Activated CD4-positive, alpha-beta T cell treated with anti-CD3 and anti-CD28 coated beads, Interleukin-2, Interleukin-4, amounts not matched to agents 100 ng/mL and 50 ng/mL, durations not matched to agents 16 hours and 8 hours (primary cell): ENCODE measurements at places on chromosomes 3 and 15.

GRCh38 chr3:126925411-126926171, 57.3 kb upstream of the PLXNA1 start:
- no peak for DNase-seq

DNA sequence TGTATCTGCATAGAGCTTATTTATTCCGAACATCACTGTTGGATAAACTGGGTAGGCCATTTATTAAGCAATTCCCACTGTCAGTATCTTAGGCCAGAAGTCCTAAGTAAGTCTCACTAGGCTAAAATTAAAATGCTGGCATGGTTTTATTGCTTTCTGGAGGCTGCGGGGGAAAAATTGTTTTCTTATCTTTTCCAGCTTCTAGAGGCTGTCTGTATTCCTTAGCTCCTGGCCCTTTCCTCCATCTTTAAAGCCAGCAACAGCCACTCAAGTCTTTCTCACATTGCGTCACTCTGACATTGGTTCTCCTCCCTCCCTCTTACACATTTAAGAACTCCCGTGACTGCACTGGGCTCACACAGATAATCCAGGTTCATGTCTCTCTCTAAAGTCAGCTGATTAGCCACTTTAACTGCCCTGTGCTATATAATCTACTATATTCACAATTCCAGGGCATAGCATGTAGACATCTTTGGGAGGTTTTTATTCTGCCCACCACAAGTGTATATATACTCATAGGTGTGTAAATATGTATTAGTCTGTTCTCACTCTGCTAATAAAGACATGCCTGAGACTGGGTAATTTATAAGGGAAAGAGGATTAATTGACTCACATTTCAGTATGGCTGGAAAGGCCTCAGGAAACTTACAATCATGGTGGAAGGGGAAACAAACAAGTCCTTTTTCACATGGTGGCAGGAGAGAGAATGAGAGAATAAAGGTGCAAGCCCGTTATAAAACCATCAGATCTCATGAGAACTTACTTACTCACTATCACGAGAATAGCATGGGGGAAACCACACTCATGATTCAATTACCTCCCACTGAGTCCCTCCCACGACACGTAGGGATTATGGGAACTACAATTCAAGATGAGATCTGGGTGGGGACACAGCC, 113.5 kb upstream of the SLC7A14 start:
- DNase-seq: no peak

DNA sequence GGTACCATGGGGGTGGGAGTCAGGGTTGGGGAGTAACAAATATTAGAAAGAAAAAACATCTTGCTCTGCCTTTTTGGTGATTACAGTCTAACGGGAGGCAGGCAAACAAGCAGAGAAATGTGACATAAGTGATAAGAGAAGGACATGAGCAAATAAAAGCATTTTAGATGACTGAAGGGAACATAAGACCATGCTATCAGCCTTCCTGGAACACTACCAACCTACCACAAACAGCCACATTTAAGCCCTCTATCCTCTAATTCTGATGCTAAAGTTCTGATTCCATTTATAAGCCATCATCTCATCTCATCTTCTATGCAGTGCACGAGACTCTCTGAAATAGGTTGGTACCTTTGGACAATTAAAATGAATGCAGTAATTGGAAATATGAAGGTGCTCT, 243.4 kb upstream of the P2RY1 start:
- no peak for DNase-seq

DNA sequence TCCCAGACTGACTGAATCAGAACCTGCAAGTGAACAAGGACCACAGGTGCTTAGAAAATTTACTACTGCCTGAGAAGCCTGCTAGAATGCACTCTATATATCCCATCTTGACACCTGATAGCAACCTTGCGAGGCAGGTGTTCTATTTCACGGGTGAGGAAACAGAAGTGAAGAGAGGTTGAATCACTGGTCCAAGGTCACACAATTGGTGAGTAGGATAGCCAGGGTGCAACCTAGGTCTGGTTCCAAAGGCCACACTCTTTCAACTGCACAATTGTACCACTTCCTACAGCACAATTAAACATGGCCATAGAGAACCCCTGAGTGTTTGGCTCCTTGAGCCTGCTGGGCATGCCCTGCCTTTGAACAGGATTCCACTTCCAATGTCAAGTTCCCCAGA, 87.0 kb downstream of the RAB11A start:
- DNase-seq: no peak

DNA sequence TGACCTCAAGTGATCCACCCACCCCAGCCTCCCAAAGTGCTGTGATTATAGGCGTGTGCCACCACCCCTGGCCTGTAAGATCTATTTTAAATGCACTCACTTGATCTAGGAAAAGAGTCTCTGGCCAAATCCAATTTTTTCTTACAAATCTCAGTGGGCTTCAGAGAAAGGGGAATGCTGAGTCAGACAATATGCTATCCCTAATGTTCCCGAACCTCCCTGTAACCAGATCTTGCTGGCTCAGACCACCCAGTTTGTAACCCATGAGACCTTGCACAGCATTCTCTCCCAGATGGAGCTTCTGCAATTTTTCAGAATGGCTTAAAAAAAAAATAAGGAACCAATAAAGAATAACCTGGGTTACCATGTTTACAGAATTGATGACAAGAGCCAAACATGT, 205.8 kb downstream of the RYR3 start:
- DNase-seq: no peak

- DNase-seq: no peak
Measured at GRCh38 chr3:72786668-72787067, 61.6 kb downstream of the SHQ1 start.

DNA sequence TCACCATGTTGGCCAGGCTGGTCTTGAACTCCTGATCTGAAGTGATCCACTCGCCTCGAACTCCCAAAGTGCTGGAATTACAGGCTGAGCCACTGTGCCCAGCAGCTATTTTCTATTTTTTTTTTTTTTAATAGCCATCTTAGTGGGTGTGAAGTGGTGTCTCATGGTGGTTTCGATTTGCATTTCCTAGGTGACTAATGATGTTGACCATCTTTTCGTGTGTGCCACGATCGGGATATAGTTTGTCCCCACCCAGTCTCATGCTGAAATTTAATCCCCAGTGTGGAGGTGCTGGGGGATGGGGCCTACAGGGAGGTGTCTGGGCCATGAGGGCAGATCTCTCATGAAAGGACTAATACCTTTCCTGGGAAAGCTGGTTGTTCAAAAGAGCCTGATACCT, 41.8 kb upstream of the MUC13 start:
- DNase-seq: no peak

DNA sequence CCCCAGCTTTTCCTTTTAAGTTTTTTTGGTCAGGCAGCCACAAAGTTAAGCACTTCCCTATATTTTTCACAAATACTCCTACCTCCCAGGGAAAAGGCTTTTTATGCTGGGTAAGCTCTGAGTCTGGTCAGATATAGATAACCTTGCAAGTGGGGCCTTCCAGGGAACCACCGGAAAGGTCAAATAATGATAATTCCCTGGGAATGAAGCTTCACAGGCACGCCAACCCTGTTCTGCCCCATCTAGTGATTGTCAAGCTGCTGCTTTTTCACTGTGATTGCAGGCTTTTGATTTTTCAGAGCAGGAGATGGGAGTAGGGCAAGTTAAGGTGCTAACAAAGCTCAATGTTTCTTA, 121.0 kb downstream of the ZNF609 start:
- no peak for DNase-seq

DNA sequence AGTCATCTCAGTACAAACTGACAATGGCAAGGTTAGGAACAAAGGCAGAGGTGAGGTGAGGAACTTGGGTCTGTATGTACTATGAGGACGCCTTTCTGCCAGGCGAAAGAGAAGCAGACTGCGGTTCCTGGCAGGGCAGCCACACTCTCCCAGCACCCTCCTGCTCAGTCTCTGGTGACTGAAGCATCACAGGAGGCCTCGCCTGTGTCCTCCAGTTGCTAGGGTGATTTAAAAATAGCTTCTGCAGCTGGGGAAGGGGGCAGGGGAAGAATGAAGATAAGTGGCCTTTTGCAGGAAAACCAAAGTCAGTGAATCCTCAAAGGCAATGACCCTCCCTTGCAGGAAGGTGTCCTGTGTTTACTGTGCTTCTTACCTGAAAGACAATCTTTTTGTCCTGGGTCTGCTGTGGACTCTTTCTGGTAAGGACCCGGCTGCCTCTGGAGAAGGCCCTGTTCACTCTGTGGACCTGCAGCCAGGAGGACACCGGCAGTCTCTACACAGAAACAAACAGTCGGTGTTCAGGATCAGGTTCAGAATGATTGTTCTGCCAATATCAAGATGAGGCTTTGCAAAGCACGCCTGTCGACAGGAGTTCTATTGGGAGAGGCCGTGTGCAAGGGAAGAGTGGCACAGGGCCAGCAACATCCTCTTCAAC, 65.7 kb upstream of the DGKG start:
- no peak for DNase-seq

DNA sequence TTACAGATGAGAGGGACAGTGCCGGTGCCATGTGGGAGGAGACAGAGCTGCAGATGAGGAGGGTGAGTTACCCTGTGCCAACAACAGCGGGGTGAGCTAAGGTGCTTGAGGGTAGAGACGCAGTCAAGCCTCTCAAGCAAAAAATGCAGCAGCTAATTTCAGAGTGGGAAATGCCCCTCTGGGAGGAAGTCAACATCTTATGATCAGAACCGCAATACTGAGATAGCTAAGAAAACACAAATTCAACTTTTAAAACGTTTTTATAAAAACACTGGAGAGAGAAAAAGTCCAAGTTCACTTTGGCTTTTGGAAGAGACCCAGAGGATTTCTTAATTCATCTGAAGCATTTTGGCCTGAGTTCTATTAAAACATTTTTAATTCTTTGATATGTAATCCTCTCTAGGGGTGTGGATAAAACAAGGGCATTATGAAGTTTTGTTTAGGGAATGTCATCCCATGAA, 319.2 kb downstream of the SLC9A9 start:
- DNase-seq: no peak

DNA sequence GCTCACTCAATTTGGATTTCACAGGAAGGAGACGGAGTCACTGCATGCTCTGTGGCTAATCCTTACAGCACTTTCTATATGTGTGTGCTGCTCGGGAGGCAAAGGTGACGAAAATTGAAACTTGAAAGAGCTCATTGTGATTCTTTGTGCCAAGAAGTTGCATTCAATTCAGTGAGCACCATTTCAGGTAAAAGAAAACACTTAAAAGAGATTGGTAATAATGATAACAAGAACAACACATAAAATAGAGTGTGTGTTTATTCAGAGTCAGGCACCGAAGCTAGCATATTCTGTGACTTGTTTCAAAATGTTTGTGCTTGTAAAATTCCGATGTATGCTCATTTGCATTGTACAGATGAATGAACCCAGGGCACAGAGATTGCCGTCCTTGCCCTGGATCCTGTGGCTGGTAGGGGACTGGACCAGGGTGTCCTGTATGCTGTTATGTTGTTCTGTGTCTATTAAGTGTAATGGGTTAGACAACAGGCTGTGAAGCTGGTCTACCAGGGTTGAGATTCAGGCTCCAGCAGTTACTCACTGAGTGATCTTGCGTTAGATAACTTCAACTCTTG, 193.3 kb upstream of the PROK2 start:
- peak; percentile 91 for DNase-seq

GRCh38 chr3:169923189-169923588, 11.8 kb downstream of the SAMD7 start:
- DNase-seq: no peak

DNA sequence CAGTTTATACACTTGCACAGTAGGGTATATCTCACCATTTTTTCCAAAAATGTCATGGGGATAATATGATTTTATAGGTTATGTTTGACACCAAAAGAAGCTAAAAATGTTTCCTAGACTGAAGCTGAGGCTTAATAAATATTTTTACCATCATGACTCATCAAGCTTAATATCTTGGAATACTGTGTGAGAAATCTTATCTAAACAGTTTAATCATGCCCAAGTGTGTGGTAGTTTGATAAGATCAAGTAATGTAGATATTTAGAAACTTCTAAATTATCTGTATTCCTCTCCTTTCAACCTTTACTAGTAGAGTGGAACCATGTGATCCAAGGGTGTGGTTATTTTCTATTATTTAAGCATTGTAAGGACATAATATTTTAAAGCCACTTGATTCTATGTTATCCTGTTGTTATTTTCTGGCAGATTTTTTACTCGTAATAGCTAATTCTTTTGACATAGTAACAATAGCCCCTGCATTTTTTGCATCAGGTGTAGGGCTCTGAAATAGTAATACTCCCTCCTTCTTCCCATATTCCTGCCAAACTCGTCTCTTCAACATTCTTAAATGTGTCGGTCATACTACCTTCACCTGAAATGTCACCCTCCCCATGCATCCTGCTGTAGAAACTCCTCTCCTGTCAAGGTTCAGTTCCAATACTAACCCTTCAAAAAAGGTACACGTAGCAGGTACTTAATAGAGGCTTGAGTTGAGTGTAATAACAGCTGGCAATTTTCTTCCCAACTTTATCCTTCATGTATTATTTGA, 729.6 kb downstream of the NLGN1 start:
- DNase-seq: no peak

DNA sequence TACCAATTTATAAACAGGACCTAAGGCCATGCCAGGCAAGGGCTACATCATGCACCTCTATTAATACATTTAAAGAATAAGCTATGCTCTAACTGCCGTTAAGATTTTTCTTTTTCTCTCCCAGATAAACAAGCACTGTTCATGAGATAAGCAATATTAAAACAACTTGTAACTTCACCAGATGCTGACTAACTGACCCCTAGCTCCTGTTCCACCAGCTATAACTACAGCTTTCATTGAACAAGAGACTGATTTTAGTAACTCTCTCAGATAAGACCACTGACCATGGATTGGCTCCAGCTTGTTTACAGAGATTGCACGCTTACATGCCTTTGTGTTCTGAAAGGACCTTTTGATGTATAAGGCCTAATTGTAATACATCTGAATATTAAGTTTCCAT, 540.7 kb upstream of the NECTIN3 start:
- no peak for DNase-seq

DNA sequence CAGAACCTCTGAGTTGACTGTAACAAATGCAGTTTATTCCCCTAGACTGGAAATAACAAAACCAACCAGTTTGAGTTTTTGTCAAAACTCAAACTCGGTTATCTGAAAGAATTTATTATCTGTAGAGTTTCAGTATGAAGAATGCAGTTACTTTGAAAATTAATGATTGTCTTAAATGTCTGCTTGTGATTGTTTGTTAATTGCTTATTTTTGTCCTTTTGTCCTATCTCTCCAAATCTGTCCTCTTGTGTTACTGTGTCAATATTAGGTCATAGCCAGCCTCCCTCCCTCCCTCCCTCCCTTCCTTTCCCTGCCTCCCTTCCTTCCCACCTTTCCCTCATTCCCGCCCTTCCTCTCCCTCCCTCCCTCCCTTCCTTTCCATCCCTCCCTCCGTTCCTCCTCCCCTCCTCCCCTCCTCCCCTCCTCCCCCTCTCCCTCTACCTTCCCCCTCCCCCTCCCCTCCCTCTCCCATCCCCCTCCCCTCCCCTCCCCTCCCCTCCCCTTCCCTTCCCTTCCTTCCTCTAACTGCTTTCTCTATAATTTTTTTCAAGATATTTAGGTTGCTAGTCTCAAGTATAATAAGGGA, 153.5 kb downstream of the FNDC3B start:
- no peak for DNase-seq
